ENCODE measurements at places on chromosomes 4 and X.
A peak's percentile ranks its signal among the peaks of the same experiment; 100 is the strongest.

DNA sequence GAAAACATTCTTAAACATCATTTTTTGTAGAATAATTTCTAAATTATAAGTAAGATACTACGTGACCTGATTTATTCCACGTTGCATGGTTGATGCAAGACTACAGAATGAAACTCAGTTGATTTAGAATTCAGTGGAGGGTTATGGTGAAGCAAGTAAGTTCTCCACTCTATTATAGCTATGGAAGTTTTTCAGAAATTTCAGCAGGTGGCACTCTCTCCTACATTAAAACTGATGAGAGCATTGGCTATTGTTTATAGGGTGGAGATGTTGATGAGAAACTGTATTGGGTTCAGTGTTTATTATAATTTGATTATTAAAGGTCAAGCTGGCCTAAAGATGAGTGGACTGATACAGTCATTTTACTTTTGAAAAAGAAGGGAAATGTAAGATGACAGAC lies 88.0 kb downstream of the FNIP2 start:
- peak; percentile 59 for DNase-seq

DNA sequence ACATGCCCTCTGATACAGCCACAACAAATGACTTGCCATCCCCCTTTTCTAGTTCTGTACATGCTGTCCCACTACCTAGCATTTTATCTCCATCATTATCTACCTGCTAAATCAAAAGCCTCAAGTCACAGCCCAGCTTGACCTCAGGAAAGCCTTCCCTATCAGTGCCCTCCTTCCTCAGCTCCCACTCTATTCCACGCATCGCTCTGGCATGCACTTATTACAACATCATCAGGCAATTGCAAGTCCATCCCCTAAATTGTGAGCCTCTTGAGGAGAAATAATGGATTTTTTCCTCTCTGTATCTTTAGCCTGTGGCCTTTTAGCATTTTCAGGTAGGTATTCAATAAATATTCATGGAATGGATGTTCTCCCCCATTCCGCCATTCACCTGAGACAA lies 5.7 kb downstream of the ARL13A start:
- no peak for DNase-seq

- DNase-seq: no peak
Observed at GRCh38 chrX:1163231-1163630, 49.2 kb downstream of the CRLF2 start.

DNA sequence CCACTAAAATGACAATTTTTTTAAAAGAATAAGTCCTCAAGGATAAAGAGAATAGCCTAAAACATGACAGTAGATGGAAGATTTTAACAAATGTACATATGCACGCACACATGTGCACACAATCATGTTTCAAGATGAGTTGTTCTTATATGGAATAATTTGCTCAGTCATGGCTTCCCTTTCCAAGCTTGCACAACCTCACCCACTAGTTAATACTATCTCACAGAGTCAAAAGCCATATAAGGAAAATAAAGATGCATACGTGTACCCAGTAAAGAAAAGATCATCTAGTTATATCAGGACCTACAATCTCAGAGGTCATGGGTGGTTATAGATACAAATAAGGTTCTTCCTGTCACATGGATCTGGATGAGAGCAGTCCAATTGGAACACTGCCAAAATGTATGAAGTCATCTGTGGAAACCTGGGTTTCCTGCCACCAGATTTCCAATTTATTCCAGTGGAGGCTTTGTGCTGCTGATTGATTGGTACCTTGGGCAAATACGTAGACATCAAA lies 56.1 kb downstream of the FAM13A start:
- peak; percentile 74 for DNase-seq

DNA sequence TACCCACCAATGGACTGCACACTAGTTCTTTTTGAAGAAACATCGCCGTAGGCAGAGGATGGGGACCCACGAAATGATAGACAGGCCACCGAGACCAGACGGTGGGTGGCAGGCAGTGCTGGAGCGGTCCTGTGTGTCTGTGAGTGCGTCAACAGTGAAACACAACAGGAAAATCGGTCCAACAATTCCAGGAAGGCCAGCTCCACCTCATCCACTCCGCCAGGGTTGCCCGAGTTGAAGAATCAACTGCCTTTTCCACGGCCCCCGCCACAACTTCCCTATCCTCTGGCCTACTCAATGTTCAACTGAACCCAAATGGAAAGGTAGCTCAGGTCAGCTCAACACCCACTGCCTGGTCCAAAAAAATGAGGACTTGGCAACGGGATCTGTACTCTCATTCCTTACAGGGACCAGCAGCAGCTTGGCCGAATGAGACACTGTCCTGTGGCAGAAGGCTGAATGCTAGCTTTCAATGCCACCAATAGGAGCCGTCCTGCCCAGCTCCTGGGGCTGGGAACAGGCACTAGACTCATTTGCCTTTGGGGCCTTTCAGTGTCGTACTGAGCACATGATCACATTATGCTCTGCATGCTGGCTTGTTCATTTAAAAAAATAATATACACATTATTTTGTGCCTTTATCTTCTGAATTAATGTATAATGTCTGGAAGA lies 43.5 kb downstream of the MID1 start:
- DNase-seq: no peak

GRCh38 chrX:15530318-15530717 lies 29.7 kb downstream of the BMX start:
- no peak for DNase-seq
